Stimulated activated memory B cell treated with anti-CD40 and anti-IgM and Interleukin-4, amounts not matched to agents 10 μg/mL and 1 μg/mL and 100 μg/mL, for 72 hours (primary cell): ENCODE measurements at places on chromosomes 13 and 19.

- H3K4me1 ChIP-seq, result no peaks in the 10 kb centered on the region
- no peak for ATAC-seq
- H3K4me3 ChIP-seq, result no peak overlapping the region
- H3K27me3 ChIP-seq, result no peaks in the 10 kb centered on the region
Measured at GRCh38 chr13:60509601-60510386, 112.8 kb downstream of the TDRD3 start.

DNA sequence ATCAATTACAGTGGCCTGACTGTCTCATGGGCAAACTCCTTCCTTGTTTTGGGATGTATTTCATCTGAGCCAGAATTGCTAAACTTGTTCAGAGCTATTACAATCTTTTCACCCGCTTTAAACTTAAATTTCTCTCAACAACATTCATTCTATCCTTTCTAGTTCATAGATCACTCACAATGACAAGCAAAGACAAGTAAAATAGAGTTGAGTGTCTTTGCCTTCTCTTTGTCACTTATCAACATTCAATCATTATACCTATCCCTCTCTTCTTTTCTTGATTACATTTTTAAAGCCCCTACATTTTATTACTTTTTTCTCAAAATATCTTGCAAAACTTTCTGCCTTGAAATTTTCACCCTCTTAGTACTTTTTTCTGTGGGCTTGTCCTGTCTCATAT, 1113.1 kb downstream of the PCDH17 start:
- no peak overlapping the region for H3K4me3 ChIP-seq
- H3K4me1 ChIP-seq, result no peaks in the 10 kb centered on the region
- no peak overlapping the region for H3K27ac ChIP-seq

GRCh38 chr13:80251403-80251802, 89.5 kb downstream of the SPRY2 start:
- H3K4me3 ChIP-seq, result no peak overlapping the region
- H3K27ac ChIP-seq, result no peak overlapping the region
- ATAC-seq, result no peak
- H3K27me3 ChIP-seq, result peaks cover 8% of the 10 kb centered on the region
- no peaks in the 10 kb centered on the region for H3K36me3 ChIP-seq

GRCh38 chr13:77345150-77345780, 18.4 kb upstream of the MYCBP2 start:
- H3K27me3 ChIP-seq, result no peaks in the 10 kb centered on the region
- peak; percentile 91 for ATAC-seq
